ENCODE measurements at places on chromosomes 3 and 15.

DNA sequence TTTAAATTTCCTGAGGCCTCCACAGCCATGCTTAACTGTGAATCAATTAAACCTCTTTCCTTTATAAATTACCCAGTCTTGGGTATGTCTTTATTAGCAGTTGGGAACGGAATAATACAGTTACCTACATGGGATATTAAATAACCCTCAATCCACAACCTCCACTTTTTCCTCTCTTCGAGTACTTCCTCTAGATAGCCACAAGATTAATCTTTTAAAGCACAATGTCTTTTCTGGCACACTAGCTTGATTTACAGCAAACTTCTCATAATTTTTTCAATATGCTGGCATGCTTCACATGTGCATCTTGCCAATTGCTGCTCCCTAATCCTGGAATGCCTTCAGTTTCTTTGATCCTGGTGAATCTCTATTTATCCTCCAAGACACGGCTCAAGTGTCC, 92.2 kb downstream of the P2RY1 start:
- no peak for DNase-seq

- no peak for DNase-seq
These were observed 25.5 kb downstream of the PLCL2 start for GRCh38 chr3:16910207-16910606.

- DNase-seq, result no peak
These were observed 27.6 kb downstream of the C2CD4A start for GRCh38 chr15:62094388-62094787.

GRCh38 chr3:11508346-11509172, 135.2 kb downstream of the VGLL4 start:
- no peak for DNase-seq

DNA sequence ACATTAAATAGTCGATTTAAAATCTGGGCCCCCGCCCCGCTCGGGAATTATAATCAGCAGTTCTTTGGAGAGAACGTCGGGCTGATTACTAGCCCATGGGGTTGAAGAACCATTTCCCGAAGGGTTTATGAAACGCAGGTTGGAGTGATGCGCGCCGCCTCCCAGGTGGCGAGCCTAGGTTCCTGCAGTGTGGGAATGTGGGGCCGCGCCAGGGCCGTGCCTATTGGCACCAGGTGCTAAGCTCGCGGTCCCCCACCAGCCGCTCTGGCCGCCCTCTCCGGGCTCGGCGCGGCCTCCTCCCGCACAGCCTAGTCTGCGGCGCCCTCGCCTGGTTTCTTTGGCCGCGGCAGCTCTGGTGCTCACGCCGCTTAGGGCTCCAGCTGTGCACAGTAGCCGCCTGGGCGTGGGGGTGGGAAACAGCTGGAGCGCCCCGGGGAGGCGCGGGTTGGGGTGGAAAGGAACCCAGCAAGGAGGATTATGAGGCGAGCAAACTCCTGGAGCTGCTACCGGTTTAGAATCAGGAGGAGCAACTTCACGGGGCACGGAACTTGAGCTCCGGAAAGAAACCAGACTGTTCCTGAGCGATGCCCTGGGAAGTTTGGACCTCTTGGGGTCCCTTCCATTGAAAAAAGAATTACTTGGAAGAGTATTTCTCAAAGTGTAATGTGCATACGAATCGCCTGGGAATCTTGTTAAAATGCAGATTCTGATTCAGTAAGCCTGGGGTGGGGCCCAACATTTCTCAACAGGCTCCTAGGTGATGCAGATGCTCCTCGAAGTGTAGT, 5.6 kb upstream of the MECOM start:
- DNase-seq, result no peak

- DNase-seq, result no peak
These were observed 6.1 kb downstream of the AMOTL2 start for GRCh38 chr3:134367869-134368750.

- DNase-seq, result no peak
These were observed 481 bp upstream of the CRYBG3 start for GRCh38 chr3:97821287-97821773.

DNA sequence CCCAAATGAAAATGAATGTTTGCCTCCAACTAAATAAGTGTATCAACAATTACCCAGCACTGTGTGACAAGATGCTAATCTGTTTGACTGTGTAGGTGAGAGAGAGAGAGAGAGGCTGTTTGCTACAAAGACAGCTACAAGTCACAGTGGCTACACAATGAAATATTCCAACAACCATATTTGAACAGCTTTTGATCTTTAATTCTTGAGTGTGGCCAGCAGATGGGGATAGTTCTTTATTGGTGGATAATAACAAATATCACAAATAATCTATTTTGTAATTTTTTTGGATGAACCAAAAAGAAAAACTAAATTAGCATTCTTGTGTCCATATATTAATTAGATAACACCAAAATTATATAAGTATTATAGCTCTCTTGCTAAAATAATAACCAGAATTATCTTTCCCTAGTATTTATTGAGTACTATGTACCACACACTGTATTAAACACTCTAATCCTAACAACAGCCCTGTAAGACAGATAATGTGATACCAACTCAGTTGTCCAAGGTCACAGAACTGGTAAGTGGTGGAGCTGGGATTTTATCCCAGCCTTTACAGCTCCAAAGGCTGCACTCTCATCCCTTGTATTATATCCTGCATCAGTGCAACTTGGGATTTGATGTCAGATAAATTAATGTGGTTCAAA, 61.9 kb upstream of the C3orf80 start:
- no peak for DNase-seq

DNA sequence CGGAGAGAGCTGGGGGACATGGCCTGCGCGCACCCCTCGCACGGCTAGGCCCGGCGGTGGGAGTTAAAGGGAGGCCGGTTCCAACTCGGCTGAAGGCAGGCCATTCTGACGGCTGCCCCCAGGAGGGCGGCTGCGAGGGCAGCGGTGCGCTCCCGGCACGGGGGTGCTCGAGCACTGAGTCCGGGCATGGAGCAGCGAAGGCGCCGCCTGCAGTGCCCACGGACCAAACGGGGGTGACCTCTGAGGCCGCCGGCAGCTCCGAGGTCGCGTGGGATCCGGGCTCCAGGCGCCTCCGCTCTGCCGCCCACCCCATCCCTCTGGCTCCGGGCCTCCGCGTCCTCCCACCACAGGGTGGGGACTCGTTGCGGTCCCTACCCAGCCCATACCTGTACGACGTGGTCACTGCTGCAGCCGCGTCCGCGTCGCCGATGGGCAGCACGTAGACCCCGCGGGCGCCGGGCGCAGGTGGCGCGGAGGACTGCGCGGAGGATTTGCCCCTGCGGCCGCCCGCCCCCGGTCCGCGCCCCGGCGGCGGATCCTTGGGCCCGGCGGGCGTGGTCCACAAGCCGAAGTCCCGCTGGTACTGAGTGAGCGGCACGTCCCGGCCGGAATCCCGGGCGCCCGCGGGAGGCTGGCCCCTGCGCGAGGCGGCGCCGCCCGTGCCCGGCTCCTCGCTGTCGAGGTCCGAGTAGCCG, 469 bp downstream of the MAP6D1 start:
- DNase-seq, result no peak

DNA sequence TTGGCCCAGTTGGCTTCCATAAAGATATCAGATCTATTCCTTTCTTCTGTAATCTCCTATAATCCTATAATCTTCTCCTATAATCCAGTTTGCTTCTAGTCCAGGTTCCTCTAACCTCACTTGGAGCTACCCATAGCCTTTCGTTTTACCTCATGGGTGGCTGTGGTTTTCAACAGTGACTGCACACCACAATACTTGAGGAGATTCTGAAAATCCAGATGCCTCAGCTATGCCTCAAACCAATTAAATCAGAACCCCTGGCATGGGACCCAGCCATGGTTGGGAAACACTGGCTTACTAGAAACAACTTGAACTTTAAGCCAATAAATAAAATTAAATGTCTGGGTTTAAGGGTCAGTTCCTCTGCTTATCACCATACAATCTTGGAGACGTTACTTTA, 86.1 kb upstream of the NTRK3 start:
- DNase-seq, result no peak

DNA sequence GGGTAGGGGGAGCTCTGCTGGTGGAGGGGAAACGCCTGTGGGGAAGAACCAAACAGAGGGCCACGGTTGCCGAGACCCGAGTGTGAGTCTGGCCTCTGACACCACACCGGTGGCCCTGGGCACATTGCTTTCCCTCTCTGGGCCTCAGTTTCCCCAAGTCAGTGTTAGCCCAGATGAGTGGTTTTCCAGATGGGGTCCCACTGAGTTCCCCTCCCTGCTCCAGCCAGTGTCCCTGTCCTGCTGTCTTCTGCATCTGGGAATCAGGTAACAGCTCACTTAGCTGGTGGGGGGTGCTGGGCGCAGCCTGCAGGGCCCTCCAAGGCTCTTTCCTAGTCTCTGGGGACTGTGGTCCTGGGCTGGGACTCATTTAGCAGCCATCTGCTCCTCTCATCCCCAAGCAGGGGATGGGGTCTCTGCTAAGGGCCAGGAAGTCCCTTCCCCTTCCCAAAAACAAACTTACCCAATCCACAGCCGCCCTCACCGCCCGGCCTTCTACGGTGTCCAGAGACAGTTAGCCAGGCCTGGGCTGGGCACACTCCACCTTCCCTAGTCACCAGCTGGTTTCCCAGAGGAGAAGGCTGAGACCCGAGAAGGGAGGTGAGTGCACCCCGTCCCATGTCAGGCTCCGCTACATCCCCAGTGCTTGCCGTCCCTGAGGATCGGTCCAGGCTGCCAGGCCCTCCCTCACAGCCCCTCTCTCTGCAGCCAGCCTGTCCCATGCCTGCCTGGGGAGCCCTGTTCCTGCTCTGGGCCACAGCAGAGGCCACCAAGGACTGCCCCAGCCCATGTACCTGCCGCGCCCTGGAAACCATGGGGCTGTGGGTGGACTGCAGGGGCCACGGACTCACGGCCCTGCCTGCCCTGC, 676 bp downstream of the GP9 start:
- DNase-seq, result no peak

DNA sequence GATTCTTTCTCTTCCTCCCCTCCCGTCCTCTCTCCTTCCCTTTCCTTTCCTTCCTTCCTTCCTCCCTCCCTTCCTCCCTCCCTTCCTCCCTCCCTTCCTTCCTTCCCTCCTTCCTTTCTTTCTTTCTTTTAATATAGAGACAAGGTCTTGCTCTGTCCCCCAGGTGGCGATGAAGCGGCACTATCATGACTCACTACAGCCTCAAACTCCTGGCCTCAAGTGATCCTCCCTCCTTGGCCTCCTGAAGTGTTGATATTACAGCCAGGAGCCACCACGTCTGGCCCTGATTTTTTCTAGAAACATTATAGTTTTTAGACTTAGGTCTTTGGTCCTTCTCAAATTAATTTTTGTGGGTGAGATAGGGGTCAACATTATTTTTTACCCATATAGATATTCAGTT, 15.5 kb downstream of the GRM2 start:
- DNase-seq, result no peak

DNA sequence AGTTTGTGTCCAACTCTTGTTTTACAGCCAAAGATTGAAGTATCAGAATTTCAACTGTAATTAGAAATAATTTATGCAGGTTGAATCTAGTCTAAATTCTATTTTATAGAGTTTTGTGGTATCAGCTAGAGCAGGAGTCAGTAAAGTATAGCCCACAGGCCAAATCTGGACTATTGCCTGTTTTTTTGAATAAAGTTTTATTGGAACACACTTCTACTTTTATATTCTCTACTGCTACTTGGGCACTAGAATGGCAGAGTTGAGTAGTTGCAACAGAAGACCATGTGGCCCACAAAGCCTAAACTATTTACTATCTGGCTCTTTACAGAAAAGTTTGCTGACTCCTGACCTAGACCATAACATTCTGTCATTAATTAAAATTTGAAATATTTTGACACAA, 36.3 kb downstream of the TFG start:
- no peak for DNase-seq

DNA sequence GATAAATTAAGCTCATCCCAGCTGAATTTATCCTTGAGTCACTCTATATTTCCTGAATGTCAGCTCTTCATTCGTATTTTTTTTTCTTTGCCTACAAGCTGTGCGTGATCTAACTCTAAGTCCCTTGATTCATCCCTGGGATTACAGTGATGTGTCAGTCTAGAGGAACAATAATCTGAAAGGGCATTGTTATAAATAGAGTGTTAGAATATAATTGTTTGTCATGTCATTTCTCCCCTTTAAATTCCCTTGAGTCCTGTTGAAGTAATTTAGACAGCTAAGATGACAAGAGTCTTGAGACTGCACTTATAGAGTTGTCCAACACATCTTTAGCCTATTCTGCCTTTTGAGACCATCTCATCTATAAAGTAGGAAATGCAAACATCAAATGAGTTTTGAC, 621.8 kb downstream of the ZIC1 start:
- no peak for DNase-seq

DNA sequence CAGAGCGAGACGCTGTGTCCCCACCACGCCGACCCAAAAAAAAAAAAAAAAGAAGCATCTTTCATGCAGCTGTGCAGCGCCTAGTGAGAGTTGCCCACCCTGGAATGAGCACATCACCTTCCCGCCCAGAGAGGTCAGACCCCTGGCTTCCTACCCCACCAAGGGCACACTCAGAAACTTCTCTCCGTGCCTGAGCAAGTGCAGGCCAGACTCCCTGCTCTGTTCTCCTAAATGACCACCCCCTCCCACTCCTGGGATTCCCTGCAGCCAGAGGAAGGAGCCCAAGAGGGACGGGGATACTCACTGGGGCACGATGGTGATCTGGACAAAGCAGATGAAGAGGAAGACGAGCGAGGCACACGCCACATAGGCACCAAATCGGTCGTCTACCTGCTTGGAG, 116.0 kb downstream of the SEC22A start:
- DNase-seq, result no peak

DNA sequence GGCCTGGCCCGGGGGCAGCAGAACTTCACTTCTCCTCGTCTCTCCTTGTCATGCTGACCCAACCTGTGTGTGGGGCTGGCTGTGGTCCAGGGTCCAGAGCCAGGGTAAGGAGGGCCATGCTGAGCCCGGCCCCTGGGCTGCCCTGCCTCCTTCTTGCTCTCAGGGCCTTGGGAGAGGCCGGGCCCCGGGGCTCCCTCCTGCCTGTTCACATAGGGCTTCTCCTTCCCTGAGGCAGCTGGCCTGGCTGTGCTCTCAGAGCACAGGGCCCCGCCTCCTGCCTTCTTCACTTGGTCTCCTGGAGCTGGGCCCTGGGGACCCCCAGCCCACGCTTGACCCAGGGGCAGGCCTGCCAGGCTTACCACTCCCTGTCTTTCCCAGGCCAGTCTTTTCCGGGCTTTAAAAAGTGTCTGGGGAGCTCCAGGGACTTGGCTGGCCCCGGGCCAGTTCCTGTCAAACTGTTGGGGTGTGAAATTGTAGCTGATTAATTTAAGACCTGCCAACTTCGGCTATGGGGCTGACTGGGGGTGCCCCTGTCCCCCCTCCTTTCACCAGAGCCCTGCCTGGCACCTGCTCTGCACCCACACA, 11.8 kb downstream of the PLXNA1 start:
- DNase-seq, result no peak

Measured in central memory CD4-positive, alpha-beta T cell (primary cell).